Testis (tissue), 5 donors: ENCODE measurements at places on chromosomes 6 and 20.

- H3K4me1 ChIP-seq: no peaks in the 10 kb centered on the region
- DNase-seq: no peak
- H3K36me3 ChIP-seq: no peaks in the 10 kb centered on the region
- no peaks in the 10 kb centered on the region for H3K27me3 ChIP-seq
- no peak overlapping the region for H3K4me3 ChIP-seq
Measured at GRCh38 chr20:19249106-19249879, 36.9 kb downstream of the SLC24A3 start.

DNA sequence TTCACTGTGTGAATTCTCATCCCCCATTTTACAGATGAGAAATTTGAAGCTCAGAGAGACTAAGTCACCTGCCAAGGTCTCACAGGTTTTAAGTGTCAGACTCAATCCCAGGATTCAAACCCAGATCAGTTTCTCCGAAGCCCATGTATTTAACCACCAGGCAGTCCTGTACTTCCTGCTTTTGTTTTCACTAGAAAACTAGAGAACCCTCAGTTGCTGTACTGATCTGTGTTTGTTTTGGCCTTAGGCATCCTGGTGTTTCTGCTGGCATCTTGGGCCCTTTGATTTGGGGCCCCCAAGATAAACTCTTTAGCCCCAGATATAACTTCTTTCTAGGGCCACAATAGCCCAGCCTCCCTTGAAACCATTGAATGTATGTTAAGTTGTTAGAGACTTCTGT is 36.5 kb downstream of the PPP1R16B start:
- no peaks in the 10 kb centered on the region for H3K4me1 ChIP-seq
- H3K27me3 ChIP-seq: no peaks in the 10 kb centered on the region
- no peak for DNase-seq
- no peak overlapping the region for H3K27ac ChIP-seq
- no peak overlapping the region for H3K4me3 ChIP-seq

- H3K4me1 ChIP-seq: no peaks in the 10 kb centered on the region
- H3K36me3 ChIP-seq: no peaks in the 10 kb centered on the region
- no peaks in the 10 kb centered on the region for H3K27me3 ChIP-seq
- DNase-seq: no peak
- no peak overlapping the region for H3K27ac ChIP-seq
- H3K4me3 ChIP-seq: no peak overlapping the region
Measured at GRCh38 chr6:127402890-127403617, 56.1 kb downstream of the KIAA0408 start.

DNA sequence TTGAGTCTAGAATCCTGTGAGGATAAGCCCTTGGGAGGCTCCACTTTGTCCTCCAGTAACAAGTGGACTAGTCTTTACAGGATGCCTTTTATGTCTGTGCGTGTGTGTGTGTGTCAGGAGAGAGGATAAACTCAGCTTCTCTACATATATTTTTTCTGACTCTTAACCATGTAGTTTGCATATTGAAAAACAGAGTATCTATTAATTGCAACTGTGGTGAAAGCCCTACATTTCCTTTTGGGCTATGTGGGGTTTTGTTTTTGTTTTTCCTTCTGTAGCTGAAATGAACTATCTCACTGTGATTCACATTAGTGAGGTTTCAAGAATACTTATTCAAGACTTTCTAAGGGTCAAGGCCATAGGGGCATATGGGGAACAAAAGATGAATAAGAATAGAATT is 17.7 kb downstream of the TPBG start:
- DNase-seq: no peak
- H3K36me3 ChIP-seq: no peaks in the 10 kb centered on the region
- H3K4me3 ChIP-seq: no peak overlapping the region
- H3K27me3 ChIP-seq: no peaks in the 10 kb centered on the region
- H3K4me1 ChIP-seq: no peaks in the 10 kb centered on the region

- no peaks in the 10 kb centered on the region for H3K27me3 ChIP-seq
- no peaks in the 10 kb centered on the region for H3K36me3 ChIP-seq
- peaks cover 18% of the 10 kb centered on the region for H3K4me1 ChIP-seq
- DNase-seq: no peak
Measured at GRCh38 chr6:150667359-150667758, 67.7 kb downstream of the PLEKHG1 start.
